ENCODE measurements at places on chromosomes 4 and X.

- no peak for DNase-seq
Observed at GRCh38 chr4:28879178-28879577, 1841.0 kb upstream of the PCDH7 start.

DNA sequence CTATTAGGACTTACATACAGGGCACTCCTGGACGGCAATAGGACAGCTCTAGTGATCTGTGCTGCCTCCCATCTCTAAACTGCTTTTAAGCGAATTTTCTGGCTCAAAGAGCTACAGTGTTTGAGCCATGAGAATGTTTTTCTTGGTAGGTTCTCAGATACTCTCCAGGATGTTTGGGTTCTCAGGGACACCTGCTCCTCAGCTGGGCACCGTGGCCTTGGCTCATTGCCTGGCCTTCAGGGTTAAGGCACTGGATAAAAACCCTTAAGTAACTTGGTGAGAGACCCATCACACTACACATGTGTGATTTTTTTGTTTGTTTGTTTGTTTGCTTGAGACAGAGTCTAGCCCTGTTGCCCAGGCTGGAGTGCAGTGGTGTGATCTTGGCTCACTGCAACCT lies 38.5 kb upstream of the HERC5 start:
- DNase-seq = no peak

- DNase-seq = no peak
Observed at GRCh38 chr4:81921751-81922159, 450.0 kb upstream of the RASGEF1B start.

- no peak for DNase-seq
Observed at GRCh38 chr4:111537871-111538270, 607.4 kb upstream of the FAM241A start.

DNA sequence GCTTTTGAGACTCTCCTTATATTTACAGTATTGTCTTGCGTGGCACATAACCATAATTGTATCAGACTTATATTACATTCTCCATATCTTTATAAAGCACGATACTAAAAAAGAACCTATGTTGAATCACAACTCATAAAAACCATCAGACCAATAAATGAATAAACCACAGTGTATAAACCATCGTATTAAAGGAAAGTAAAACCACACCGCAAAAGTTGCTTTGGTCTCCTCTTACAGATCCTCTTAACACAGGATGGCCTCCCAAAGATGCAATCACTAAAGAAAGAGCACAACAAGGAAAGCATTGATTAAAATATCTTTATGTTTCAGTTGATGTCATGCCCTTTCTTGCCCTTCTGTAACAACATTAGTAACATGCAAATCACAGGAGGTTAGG lies 437.9 kb downstream of the AFF2 start:
- DNase-seq = no peak

DNA sequence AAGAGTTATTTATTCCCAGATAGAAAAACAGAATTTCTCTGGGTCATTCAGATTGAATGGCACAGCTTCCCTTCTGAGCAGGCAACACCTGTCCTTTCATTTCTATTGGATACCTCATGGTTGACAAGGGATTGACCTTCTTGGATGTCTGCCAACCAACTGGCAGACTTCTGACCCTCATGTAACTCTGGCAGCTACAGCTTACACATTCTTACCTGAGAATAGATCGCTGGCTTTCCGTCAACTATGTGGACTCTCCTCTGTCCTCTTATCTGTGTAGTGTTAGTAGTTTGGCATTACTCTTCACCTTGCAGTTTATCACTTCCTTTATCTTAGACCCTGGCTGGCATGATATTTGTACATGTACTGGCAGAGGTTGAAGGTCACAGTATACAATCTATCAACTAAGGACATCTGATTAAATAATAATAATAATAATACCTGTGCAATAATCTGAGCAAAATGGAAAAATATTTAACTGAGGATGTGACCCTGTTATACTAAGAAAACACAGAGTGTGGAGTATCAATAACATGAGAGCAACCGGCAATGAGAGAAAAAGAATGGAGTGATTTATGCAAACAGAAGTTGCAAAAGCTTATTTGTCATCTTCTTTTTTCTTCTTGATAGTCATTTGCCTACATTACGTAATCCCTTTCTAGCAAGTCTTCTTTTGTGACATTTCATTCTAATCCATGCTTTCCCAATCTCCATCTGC lies 1118.2 kb downstream of the ARAP2 start:
- DNase-seq = no peak

GRCh38 chr4:181330654-181331201 lies 912.5 kb upstream of the TENM3 start:
- no peak for DNase-seq

DNA sequence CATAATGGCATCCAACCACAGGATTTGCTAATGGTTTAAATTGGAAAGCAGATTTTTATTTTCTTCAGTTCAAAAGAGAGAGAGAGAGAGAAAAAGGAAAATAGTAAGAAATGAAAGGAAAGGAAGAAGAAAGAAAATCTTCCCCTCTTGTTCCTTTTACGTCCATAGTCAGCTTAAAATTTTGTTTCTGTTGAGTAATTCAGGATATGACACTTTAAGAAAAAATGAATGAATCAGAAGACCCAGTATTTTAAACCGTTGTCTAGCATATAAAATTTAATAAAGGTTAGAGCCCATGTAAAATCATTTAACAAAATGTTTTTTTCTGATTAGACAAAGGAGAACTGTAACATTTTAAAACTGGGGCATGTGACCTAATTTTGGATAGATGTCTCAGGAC lies 391.8 kb upstream of the EPHA5 start:
- no peak for DNase-seq

DNA sequence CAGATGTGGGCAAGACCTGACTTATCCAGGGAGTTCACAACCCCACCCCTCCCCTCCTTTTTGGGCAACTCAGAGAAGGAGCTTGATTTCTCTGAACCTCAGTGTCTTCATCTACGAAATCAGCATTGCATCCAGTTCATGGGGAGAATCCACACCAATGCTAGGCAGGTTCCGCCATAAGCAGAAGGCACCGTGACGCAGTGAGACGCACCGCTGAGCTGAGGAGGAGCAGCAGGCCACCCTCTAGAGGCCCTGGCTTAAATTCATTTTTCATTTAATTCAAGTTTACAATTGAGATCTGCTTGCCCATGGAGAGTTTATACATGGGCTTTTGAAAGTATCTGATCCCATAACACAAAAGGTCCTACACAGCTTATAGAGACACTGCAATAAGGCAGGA lies 55.7 kb downstream of the CPZ start:
- no peak for DNase-seq

GRCh38 chr4:171118091-171118490 lies 695.1 kb upstream of the GALNTL6 start:
- DNase-seq = no peak

- DNase-seq = no peak
Observed at GRCh38 chrX:18598413-18598812, 73.5 kb downstream of the RS1 start.

GRCh38 chrX:72094894-72095293 lies 36.8 kb downstream of the RTL5 start:
- DNase-seq = peak; percentile 10

GRCh38 chrX:41789374-41789773 lies 65.4 kb downstream of the GPR82 start:
- no peak for DNase-seq

DNA sequence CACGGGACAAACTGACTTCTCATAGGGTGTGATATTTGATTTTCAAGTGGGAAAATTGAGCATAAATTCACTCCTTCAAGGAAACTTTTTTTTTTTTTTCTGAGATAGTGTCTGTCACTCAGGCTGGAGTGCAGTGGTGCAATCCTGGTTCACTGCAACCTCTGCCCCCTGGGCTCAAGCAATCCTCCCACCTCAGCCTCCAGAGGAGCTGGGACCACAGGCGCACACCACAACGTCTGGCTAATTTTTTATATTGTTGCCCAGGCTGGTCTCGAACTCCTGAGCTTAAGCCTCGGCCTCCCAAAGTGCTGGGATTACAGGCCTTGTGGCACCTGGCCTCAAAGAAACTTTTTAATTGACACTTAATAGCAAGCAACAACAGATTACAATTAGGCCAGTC lies 13.8 kb downstream of the CLDN34 start:
- DNase-seq = no peak

DNA sequence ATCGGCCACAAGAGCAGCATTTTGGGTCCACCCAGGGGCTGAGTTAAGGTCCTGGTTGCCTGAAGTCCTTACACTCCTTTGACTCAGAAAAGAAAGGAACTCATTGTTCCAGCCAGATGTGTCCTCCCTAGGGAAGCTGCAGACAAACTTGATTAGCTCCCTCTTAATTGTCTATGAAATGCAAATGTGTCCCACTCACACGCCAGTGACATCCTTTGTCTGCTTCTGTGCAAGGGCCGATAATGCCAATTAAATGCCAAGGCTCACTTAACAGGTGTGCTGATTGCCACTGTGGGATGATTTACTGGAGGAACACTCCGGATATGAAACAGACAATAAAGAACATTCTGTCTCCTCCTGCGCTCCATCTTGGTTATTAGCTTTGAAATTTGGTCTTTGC lies 332.9 kb upstream of the CPEB2 start:
- no peak for DNase-seq

GRCh38 chrX:17374619-17375366 lies at the start of gene NHS:
Gene NHS (plus strand): TSS chrX:17375200. CDS start chrX:17375758, 558 bp downstream.
- DNase-seq = no peak

Data from stimulated activated CD4-positive, alpha-beta T cell treated with anti-CD3 and anti-CD28 coated beads, Interleukin-1b, Interleukin-23, amount 100 ng/mL, for 24 hours (primary cell).